ENCODE measurements at places on chromosomes 3 and 15. TPM values are rescaled to one million over a fixed set of nuclear protein-coding genes. Genes with fewer than 3 reads are reported as not detected.

DNA sequence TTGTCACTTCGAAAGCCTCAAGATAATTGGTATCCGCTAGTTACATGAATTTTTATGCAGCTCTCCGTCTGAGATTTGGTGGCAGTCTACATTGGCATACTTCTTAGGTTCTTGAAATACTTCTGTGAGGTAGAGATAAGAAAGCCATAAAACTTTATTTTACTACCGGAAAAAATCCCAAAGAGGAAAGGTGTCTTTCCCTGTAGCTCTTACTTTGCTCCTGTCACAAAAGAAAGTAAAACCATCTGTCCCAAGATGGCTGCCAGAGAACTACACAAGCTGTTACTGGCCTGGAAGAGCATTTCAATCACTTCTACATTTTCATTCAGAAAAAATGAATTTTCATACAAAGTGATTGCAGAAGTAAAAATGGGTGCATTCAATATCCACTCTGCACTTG lies 214.8 kb upstream of the ST8SIA2 start:
- DNase-seq: no peak

The TMEM42 gene
- 42.2 TPM for total RNA-seq

The CYP11A1 gene
- total RNA-seq: 76.4 TPM

DNA sequence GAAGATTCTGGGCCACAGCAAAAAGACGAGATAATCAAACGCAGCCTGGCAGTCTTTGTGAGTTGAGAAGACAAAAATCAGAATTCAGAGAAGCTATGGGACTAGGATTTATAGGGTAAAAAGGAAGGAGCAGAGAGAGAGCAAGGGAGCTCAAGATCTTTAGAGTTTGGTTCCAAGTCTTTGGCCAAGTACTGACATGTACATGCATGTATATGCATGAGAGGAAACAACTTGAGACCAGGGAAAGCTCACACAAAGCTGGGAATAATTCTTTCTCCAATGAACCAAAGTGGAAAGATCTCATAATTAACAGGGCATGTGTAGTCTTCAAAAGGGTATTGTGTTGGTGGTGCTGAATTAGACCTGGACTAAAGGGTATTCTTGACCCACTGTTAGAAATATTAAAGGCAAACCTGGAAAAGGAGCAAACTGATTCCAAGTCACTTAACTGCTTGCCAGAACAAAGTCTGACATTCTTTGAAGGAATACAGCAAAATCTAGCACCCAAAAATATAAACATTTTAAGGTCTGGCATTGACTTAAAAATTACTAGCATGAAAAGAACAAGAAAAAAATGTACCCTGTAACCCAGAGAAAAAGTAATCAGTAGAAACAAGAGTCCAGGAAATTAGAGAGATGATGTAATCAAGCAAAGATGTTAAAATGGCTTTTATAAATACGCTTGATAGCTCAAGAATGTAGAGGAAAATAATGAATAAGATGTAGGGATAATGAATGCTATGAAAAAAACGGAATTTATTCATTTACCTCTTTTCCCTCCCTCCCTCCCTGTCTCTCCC lies 226.0 kb upstream of the CGNL1 start:
- DNase-seq: no peak

GRCh38 chr3:17063596-17063995 lies 178.8 kb downstream of the PLCL2 start:
- DNase-seq: no peak

The MESP2 gene
- 2.9 TPM for total RNA-seq

The RAD51 gene
- 13.8 TPM for total RNA-seq

The OIP5 gene
- 22.1 TPM for total RNA-seq

The IMPG2 gene
- total RNA-seq: 0.50 TPM

- no peak for DNase-seq
Measured at GRCh38 chr3:21294768-21295167, 456.2 kb downstream of the ZNF385D start.

GRCh38 chr15:78355177-78355576 lies 15.0 kb downstream of the CRABP1 start:
- no peak for DNase-seq

DNA sequence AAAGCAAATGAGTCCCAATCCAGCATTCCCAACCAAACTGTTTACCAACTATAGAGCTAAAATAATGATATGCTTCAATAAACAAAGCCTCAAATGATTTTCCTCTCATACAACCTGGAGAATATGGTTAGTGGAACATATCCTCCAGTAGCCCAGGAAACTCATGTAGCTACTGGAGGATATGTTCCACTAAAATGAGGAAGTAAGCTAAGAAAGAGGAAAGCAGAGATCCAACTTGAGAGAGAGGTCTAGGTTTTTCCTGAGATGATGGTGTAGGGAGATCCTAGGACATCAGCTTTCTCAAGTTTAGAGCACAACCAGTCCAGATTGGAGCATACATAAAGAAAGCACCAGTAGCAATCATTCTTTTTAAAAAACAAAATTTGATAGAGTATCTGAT lies 44.6 kb upstream of the SLC4A7 start:
- no peak for DNase-seq

DNA sequence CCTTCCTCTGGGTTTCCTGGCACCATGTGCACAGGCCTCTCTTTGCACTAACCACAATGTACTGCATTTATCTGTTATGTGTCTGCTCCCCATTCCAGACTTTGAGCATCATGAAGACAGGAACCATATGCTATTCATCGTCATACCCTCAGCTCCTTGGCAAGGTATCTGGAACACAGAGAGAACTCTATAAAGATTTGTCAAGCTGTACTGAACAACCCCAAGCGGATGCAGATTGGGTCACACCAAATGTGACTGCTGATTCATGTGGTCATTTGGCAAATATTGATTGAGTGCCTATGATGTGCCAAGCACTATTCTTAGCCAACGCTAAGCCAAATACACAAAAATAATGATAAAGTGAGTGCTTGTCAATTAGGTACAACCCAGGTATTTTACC lies 7.5 kb upstream of the MEGF11 start:
- no peak for DNase-seq

The C3orf49 gene
- 0.93 TPM for total RNA-seq

GRCh38 chr3:173688216-173688842 lies 290.8 kb downstream of the NLGN1 start:
- DNase-seq: no peak

DNA sequence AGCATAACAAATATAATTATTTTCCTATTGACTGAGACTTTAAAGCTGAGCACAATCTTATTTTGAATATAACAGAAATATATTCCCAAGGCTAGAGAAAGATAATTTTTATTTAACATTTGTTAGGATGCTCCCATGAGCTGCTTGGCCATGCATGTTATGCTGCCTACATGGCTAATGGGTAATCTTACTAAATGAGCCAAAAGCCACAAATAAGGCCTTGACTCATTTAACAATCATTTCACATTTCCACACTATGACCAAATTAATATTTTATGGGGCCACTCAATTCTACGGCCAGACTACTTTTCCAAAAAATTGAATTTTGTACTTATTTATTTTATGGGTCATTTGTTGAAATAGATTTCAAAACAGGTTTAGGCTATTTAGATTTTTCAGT lies 141.7 kb downstream of the MEIS2 start:
- DNase-seq: no peak

GRCh38 chr3:171811295-171811912 lies 1.1 kb upstream of the PLD1 start:
- DNase-seq: no peak

The MAP1A gene
- total RNA-seq: 17.7 TPM

The LMCD1 gene
- 103 TPM for total RNA-seq

The RPL39L gene
- total RNA-seq: 93.0 TPM

GRCh38 chr15:84082739-84083138 lies 152.8 kb upstream of the GOLGA6L4 start:
- no peak for DNase-seq

The CLDN1 gene
- total RNA-seq: 5.7 TPM

The GRIP2 gene
- 2.7 TPM for total RNA-seq

- no peak for DNase-seq
Measured at GRCh38 chr3:173732237-173732636, 334.7 kb downstream of the NLGN1 start.

GRCh38 chr15:82572311-82572710 lies 32.1 kb upstream of the RPS17 start:
- DNase-seq: no peak

DNA sequence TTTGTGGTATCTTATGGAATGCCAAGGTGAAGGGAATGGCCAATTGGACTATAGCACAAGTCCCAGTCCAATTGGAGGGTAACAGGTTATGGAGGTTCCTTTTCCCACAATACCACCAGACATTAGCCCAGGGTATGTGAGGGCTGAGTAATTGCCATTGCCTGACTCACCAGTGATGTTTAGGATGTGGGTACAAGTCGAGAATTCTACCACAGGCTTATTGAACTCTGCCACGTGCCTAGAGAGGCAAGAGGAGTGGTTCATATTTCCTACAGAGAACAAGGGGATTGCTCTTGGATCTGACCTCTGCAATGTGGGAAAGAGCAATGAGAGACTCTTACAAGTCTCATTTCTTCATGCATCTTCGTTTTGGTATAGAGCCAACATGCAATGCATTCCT lies 85.0 kb upstream of the XCR1 start:
- DNase-seq: no peak

- no peak for DNase-seq
Measured at GRCh38 chr15:71290881-71291635, 175.8 kb downstream of the THSD4 start.

The CA12 gene
- 0.55 TPM for total RNA-seq

DNA sequence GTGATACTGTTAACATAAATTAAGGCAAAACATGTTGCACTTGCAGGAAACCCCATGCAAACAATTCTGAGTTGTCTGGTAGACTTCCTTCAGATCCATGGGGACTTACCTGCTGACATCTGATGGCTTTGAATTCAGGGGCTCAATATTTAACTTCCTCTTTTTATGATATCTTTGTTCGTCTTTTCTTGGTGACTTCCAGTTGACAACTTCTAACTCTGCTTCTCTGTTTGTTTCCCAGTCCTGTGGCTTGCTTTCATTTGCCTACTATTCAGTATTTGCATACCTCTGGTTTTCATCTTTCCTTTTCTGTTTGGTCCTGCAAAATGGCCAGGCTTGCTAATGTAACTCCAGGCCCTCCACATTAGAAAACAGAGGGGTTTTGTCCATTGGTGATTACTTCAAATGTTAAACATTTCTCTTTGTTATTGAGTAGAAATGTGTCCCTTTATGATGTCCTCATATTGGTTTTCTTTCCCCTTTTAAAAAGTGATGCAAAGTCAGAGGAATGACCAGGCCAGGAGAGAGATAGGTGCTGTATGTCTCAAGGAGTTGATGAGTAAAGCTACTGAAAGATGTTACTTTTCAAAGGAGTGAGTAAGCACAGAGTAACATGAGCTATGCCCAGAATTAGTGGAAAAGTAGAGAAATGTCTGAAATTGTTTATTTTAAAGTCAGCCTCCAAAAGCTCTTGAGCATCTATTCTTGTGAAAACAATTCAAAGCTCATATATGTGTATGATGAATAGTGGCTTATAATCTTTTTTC lies 335.9 kb downstream of the LPP start:
- DNase-seq: no peak

The ACTC1 gene
- 1.2 TPM for total RNA-seq

- no peak for DNase-seq
Measured at GRCh38 chr3:103924544-103924943, 1442.2 kb upstream of the ALCAM start.

The CHRNB4 gene
- total RNA-seq: 7.4 TPM

- no peak for DNase-seq
Measured at GRCh38 chr3:126753191-126754160, 49.4 kb downstream of the CHCHD6 start.

- no peak for DNase-seq
Measured at GRCh38 chr3:141368925-141369794, 856 bp downstream of the ZBTB38 start.

GRCh38 chr15:90495067-90495466 lies 34.7 kb upstream of the CRTC3 start:
- DNase-seq: peak; percentile 41

GRCh38 chr3:94778289-94778688 lies 715.4 kb downstream of the NSUN3 start:
- no peak for DNase-seq

GRCh38 chr3:72630969-72631344 lies 217.3 kb downstream of the SHQ1 start:
- DNase-seq: no peak

DNA sequence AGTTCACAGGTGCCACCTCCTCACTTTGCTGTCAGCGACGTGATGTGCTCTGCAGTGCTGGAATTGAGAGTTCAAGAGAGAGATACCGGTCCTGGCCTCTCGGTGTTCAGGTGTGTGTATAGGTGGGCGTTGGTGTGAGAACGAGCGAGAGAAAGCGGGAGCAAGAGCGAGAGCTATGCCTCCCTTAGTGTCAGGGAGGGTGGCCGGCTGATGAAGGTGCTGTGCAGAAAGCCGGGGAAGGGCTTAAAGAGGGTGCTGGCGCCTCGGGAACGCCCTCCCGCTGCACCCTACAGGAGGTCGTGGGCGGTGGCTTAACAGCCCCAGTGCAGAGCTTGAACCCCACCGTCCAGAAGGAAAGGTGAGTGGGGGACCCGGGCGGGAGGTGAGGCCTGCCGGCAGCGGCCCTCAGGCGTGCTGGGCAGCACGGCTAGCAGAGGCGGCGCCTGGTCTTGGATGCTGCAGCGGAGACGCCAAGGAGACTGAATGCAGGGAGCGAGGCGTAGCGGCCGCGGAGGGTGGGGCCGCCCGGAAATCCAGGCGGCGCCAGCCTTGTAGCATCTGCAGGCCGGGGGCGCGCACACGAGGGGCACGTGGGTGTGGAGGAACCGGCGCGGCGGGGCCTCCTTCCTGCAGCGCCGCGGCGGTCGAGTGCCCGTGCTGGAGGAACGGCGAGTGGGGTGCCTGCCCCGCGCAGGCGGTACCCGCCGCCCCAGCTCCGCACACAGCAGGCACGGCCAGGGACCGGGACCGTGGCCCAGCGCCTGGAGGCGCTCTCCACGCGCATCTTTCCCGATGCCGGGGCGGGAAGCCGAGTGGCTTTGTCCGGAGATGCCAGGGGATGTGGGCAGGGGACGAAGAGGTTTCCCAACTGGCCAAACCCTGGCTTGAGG lies 246.8 kb upstream of the TOPAZ1 start:
- DNase-seq: peak; percentile 34

GRCh38 chr3:53242155-53242554 lies 13.7 kb downstream of the TKT start:
- no peak for DNase-seq

DNA sequence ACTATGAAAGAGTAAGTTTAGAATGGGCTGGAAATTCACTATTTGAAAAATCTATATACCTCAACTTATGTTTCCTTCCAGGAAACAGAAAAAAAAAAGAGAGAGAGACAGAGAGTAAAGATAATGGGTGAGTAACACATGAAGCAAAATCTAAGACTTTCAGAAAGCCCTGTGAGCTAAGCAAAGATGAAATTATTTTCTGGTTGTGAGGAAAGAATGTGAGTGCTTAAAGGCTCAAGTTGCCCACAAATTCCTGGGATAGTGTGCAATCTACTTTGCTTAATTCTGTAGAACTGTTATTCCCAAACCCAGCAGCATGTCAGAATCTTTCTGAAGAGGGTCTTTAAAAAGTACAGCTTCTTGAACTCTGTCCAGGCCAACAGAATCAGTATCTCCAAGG lies 337.7 kb upstream of the AGTR1 start:
- no peak for DNase-seq

GRCh38 chr3:67384760-67385397 lies 269.5 kb downstream of the SUCLG2 start:
- DNase-seq: peak; percentile 78
